ENCODE measurements at places on chromosomes 4 and X.

- no peak for DNase-seq
Measured at GRCh38 chrX:122913764-122914163, 270.3 kb upstream of the GRIA3 start.

GRCh38 chrX:140500441-140500840 is 4.4 kb downstream of the SOX3 start:
- DNase-seq: no peak

DNA sequence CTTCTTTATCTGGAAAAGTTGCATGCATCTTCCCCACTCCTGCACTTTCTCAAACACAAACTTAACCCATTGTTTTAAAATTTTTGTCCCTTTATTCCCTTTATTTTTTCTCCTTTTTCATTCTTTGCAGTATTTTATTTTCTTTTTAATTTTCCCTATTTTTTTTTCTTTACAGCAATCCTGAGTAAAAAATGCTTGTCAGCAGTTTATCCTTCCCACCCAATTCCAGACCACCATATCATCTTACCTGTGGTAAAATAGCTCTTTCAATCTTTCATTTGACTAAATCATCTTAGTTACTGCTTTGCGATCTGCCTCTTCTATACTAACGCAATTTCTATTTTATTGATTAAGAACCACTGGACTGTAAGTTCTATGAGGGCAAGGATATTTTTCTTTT is 450.5 kb downstream of the KLHL4 start:
- DNase-seq: no peak

DNA sequence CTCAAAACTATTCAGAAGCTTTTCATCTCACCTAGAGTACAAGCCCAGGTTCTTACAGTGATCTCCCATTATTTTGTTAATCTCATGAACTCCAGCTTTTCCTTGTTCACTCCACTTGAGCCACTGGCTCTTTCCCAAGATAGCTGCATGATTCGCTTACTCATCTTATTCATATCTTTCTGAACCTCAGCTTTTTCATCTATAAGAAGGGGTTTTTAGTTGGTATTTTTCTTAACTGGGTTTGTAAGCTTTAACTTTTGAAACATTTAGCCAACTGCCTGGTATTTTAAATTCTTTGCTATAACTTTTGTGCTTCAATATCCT is 24.0 kb downstream of the GIMD1 start:
- peak; percentile 69 for DNase-seq

- DNase-seq: peak; percentile 100
Measured at GRCh38 chr4:1043651-1044468, 32.4 kb downstream of the FGFRL1 start.

DNA sequence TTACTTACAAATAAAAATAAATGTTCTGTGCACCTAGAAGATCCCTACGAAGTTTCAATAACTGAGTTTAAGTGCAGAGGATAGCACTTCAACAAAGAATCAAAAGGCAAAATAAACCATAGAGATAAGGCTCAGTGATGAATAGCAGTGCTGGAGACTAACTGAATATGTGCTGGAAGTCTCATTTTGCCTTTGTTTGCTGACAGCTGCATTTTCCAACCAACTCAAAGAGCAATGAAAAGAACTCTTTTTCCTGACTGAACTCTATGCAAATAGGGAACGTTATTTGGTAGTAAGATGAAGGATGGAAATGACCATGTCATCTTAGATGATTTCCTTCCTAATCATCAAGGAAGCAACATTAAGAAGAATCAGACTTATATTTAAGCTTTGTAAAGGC is 32.7 kb upstream of the ADH7 start:
- DNase-seq: no peak

- DNase-seq: peak; percentile 66
Measured at GRCh38 chr4:57148831-57149505, 38.8 kb upstream of the IGFBP7 start.

GRCh38 chr4:108035691-108036090 is 46.0 kb downstream of the HADH start:
- no peak for DNase-seq

DNA sequence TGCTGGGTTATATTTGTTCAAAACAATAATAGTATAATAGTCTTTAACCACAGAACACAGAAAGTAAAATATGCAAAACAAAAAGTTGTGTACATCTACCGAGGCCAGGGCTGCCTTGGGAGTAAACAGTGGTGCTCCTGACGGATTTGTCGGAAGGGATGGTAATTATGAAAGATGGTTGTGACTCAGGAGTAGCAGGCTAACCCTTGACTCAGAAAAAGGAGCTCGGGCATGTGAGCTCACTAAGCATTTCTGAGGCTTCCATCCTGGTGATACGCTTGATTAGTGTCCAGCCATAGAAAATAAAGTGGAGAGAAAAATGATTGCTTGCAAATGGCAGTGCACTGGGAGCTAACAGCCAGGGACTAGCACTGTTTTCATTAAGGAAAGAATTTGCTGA is 53.2 kb upstream of the SPANXB1 start:
- DNase-seq: no peak

DNA sequence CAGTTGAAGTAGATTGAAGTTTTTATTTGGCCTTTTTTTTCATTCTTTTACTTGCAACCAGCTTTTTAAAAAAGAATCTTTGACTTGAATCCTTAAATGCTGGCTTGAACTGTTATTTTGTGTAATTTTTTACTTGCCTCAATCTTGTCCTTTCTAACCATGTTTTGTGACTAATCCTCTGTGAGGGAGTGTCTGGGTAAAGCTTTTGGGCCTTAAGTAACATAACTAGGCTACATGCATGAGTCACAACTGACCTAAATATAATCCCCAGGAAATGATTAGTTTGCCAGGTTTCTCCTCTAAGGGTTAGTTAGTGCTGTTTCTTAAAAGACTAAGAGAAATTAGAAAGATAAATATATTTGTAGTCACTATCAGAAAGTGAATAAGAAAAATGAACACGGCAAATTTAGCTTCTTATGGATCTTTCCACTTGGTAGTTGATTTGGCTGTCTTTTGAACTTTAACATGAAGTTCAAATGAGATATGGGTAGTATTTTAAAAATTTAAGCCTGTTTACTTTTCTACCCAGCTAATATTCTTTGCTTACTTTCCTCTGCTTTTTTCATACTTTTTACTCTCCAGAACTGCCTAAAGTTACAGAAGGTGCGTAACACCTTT is 13.0 kb downstream of the EXOC1 start:
- peak; percentile 91 for DNase-seq

DNA sequence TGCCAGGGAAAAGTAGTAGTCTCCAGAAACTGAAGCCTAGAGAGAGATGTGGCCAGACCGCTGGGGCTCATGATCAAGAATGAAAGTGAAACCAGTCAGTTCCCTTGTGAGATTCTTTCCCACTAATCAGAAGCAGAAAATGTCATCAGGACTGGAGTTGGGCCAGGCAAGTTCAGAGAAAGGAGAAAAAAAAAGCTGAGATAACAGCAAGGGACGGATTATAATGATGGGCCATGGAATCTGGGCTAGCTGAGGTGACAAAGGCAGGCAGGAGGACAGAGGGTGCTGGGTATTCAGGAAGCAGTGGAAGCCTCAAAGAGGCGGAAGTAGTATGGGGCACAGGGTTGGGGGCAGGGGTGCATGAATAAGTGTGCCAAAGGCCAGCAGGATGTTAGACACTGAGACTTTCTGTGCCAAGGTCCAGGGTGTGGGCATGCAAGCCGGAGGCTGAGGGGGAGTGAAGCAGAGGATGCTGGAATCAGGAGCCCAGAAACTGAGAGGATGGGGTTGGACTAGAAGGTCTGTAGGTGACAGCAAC is 2.5 kb downstream of the CXorf38 start:
- peak; percentile 69 for DNase-seq

DNA sequence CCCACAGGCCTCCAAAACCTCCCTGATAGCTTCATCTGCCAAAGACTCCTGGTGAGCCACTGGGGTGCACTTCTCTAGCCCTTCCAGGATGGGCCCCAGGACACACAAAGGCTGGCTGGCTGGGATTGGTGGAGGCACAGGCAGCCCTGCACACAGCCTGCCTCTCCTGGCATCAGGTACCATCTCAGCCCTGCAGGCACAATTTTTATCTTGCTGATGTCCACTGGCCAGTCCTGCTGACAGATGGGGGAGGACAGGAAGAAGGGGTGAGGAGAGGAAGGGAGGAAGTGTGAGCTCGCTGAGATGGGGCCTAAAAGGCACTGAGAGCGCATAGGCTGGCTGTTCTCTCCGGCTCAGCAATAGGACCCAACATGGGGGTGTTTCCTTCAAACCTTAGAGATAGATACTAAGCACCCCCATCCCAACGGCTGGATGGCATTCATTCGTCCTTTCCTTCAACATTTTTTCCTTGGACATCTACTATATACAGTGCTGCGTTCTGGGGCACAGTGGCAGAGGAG is 92.7 kb downstream of the PJA1 start:
- no peak for DNase-seq

GRCh38 chr4:74758551-74759145 is 35.7 kb downstream of the BTC start:
- DNase-seq: no peak

- no peak for DNase-seq
Measured at GRCh38 chr4:146269228-146269653, 54.9 kb downstream of the REELD1 start.

DNA sequence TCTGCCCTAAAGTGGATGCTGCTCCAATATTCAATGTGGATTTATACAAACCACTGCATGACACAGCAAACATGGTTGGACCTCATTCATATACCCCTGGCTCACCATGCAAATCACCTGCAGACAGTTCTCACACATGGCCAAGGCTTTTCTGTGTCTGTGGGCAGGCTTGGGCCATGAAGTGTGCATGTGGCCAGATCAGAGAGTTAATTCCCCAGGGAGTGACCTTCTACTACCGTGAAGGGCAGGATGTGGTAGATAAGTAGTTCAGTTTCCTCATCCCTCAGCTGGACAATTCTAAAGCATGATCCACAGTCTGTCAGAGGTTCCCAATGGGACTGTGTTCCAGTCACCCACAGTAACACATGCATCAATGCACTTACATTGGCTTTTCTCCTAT is 24.6 kb upstream of the BCLAF3 start:
- DNase-seq: peak; percentile 23
